Effector memory CD4-positive, alpha-beta T cell (primary cell): ENCODE measurements at places on chromosomes 2 and 18.

- no peaks in the 10 kb centered on the region for H3K36me3 ChIP-seq
- H3K4me3 ChIP-seq = no peak overlapping the region
- no peak overlapping the region for H3K27ac ChIP-seq
- H3K4me1 ChIP-seq = no peaks in the 10 kb centered on the region
- DNase-seq = no peak
These were observed 239.4 kb upstream of the TANK start for GRCh38 chr2:160920791-160921303.

DNA sequence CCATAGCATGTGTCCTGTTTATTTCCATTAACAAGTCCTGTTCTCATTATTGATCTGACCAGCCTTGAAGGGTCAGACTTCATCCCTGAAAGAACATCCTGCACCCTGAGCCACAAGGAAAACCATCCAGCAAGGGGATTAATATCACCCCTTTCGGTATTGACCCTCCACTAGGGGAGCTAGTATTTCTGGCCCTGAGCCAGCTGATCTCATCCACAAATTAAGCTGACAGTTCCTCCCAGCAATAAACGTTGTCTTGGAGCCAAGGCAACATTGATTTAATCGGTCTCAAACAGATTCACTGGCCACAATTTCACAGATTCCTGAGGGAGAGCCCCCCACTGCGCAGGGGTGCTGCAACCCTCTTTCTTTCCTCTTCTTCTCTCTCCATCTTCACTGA lies 353.1 kb upstream of the FANCL start:
- no peaks in the 10 kb centered on the region for H3K27me3 ChIP-seq
- no peaks in the 10 kb centered on the region for H3K4me1 ChIP-seq
- H3K27ac ChIP-seq = no peak overlapping the region
- H3K36me3 ChIP-seq = no peaks in the 10 kb centered on the region
- H3K4me3 ChIP-seq = no peak overlapping the region
- DNase-seq = no peak

DNA sequence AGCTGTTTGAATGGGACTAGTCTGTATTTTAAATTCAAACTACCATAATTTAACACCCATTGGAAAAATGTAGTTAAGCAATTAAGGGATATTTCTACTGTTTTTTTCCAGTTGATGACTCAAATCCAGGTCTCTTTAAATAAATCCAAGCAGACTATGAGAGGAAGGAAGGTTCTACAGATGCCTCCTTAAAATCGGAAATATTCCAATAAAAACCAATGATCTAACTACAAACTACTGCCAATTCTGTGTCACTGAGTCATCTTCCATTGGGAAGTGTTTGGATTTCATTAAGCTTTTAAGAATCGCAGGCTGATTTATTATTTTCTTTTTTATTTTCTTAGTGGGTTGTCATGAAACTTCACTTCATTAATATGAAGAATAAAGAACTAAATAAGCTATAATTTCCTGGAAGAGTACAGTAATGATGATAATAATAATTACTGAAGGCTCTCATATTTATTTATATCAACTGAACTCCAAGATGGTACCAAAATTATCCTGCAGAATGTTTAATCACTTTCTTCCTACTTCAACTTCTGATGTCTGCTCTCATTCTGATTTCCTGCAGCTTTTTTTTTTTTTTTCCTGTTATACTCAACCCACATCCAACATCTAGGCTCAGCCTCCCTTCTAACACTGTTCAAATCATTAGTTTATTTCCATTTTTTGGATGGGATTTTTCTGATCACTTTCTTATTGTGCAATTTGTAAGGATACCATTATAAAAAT lies 166.3 kb upstream of the FN1 start:
- DNase-seq = no peak
- no peaks in the 10 kb centered on the region for H3K4me1 ChIP-seq
- no peak overlapping the region for H3K4me3 ChIP-seq
- no peaks in the 10 kb centered on the region for H3K36me3 ChIP-seq
- no peaks in the 10 kb centered on the region for H3K27me3 ChIP-seq

DNA sequence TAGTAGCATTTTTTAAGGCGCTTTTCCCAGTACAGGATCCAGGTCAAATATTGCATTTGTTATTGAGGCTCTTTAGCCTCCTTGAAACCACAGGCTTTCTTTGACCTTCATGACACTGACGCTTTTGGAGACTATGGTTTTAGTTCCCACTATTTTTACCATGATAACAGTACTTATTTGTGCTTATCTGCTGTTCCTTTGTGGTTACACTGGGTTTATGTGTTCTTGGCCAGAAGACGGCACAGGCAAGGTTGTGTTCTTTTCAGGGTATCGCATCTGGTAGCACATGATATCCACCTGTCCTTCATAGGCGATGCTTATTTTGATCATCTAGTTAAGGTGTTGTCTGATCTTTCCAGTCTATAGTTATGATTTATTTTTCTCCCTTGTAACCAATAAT lies 16.8 kb upstream of the MBOAT2 start:
- H3K4me3 ChIP-seq = no peak overlapping the region
- no peaks in the 10 kb centered on the region for H3K4me1 ChIP-seq
- no peak for DNase-seq
- H3K36me3 ChIP-seq = no peaks in the 10 kb centered on the region

GRCh38 chr18:22872900-22873537 lies 60.1 kb upstream of the RBBP8 start:
- DNase-seq = no peak
- no peak overlapping the region for H3K4me3 ChIP-seq
- no peaks in the 10 kb centered on the region for H3K27me3 ChIP-seq
- H3K27ac ChIP-seq = no peak overlapping the region
- H3K4me1 ChIP-seq = no peaks in the 10 kb centered on the region
- no peaks in the 10 kb centered on the region for H3K36me3 ChIP-seq

DNA sequence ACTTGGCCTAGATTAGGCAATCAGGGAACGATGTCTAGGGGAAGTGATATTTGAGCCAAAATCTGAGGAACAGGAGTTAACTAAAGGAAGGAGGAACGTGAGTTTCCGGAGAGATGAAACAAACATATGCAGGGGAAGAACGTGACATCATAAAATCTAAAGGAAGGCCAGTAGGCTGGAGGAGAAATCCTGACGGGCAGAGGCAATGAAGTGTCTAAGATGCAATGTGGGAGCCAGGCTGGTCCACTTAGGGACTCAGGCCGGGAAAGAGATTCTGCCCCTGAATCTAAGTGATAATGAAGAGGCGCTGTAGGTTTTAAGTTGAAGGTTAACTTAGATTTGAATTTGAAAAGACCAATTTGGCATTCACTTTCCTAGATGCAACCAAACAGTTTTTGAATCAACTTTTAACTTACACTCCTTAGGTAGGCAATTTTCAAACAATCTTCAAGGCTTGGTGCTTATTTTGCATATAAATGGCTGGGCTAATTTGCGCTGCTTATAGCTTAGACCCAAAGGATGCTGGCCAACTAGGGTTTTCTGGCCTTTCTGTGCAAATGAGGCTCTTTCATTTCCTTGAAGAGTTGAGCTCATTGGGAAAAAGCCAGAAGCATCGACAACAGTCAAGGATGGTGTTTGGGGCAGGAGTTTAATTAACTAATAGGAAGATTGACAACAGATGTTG lies 221.7 kb downstream of the SOX11 start:
- no peaks in the 10 kb centered on the region for H3K36me3 ChIP-seq
- no peak overlapping the region for H3K27ac ChIP-seq
- no peaks in the 10 kb centered on the region for H3K27me3 ChIP-seq
- no peak for DNase-seq
- no peak overlapping the region for H3K4me3 ChIP-seq
- no peaks in the 10 kb centered on the region for H3K4me1 ChIP-seq

DNA sequence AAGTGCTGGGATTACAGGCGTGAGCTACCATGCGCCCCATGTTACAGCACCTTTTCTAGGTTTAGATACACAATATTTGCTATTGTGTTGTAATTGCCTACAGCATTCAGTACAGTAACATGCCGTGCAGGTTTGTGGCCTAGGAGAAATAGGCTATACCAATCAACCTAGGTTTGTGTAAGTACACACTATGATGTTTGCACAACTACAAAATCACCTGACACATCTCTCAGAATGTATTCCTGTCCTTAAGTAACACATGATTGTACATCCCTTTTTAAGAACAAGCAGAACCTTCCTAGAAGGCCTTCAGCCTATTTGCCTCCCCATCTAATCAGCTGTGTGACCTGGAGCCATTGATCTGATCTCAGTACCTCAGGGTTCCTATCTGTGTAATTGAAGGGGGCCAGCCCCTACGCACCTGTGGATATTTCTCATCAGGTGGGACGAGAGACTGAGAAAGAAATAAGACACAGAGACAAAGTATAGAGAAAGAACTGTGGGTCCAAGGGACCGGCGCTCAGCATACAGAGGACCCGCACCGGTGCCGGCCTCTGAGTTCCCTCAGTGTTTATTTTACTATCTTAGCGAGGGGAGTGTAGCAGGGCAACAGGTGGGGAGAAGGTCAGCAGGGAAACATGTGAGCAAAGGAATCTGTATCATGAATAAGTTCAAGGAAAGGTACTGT lies 18.7 kb upstream of the TMBIM1 start:
- H3K4me1 ChIP-seq = peaks cover 8% of the 10 kb centered on the region
- no peaks in the 10 kb centered on the region for H3K27me3 ChIP-seq
- no peak for DNase-seq
- no peaks in the 10 kb centered on the region for H3K36me3 ChIP-seq
- H3K4me3 ChIP-seq = no peak overlapping the region
- H3K27ac ChIP-seq = no peak overlapping the region

- no peak for DNase-seq
- H3K36me3 ChIP-seq = no peaks in the 10 kb centered on the region
- H3K27me3 ChIP-seq = no peaks in the 10 kb centered on the region
- H3K4me1 ChIP-seq = no peaks in the 10 kb centered on the region
These were observed 163.6 kb upstream of the ACAA2 start for GRCh38 chr18:49976795-49977560.

DNA sequence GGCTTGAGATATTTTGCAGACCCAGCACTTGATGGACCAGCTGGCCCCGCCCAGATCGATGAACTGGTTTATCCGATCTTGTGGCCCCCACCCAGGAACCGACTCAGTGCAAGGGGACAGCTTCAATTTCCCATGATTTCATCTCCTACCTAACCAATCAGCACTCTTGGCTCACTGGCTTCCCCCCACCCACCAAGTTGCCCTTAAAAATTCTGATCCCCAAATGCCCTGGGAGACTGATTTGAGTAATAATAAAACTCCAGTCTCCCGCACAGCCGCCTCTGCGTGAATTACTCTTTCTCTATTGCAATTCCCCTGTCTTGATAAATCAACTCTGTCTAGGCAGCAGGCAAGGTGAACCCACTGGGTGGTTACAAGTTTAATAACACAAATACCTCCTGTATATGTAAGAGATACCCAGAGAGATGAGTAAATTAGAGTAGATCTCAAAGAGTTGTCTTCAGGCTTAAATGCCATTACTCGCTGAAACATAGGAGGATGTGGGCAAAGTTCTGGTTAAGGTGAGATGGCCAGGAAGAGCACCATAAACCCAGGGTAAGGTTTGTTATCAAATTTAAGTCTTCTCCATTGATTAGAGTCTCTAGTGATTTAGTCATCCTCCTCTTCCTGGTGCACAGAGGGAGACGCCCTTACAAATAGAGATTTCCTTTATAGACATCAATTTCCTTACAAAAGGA lies 222.8 kb downstream of the ARL4C start:
- no peaks in the 10 kb centered on the region for H3K36me3 ChIP-seq
- no peak overlapping the region for H3K4me3 ChIP-seq
- H3K4me1 ChIP-seq = peaks cover 20% of the 10 kb centered on the region
- no peak for DNase-seq
- no peak overlapping the region for H3K27ac ChIP-seq
- no peaks in the 10 kb centered on the region for H3K27me3 ChIP-seq

GRCh38 chr2:172278667-172279066 lies 148.7 kb upstream of the ITGA6 start:
- H3K4me3 ChIP-seq = no peak overlapping the region
- no peaks in the 10 kb centered on the region for H3K4me1 ChIP-seq
- no peak for DNase-seq
- no peaks in the 10 kb centered on the region for H3K36me3 ChIP-seq

DNA sequence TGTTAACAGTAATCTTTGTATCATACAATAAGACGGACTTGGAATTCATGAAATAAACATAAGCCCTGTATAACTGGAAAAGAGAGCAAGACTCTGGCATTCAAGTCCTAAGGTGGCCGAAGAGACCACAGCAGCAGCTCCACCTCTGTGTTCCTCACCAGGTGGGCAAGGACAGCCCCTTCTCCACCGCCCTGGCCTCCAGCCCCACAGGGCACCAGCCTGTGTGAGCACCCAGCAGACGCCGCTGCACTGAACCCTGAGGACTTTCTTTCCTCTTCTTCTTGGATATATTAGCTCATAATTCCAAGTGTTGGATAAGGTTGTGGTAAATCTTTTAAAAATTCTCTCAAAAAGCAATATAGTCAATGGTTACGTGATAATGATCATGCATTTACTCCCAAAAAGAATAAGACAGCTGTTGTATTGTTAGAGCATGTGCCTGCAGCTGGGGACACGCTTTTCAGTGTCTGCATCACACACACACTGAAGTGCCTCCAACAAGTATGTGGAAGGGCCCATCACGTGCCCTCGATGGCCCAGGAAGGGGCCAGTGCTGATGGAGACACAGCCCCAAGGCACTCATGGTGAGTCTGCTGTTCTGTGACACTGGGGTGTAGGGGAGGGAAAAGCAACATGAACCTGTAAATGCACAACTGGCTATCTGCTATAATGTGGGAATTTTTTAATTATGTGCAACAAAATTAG lies 26.8 kb downstream of the FAM178B start:
- H3K36me3 ChIP-seq = no peaks in the 10 kb centered on the region
- no peak for DNase-seq
- no peaks in the 10 kb centered on the region for H3K27me3 ChIP-seq
- H3K4me1 ChIP-seq = peaks cover 42% of the 10 kb centered on the region

GRCh38 chr2:100513650-100514049 lies 43.4 kb downstream of the NMS start:
- DNase-seq = no peak
- no peak overlapping the region for H3K27ac ChIP-seq
- no peaks in the 10 kb centered on the region for H3K4me1 ChIP-seq
- H3K4me3 ChIP-seq = no peak overlapping the region
- no peaks in the 10 kb centered on the region for H3K36me3 ChIP-seq

DNA sequence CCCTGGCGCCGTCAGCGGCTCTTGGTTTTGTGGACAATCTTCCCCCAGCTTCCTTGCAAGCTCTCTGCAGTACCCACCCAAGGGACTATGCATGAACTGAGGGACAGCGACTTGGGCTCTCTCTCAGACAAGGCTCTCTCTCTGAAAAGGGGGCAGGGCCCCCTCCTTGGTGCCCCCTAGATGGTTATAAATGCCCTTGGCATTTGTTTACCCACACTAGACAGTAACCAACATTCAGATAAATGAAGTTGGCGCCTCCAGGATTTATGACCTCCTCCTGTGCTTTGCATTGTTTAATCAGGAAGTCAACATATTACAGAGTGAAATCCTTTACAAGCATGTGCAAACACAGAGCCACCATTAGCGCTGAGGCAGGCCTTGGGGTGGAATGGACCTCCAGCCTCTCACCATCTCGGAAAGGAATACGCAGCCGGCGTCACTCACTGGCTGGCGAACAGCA lies 547.4 kb upstream of the ID2 start:
- no peaks in the 10 kb centered on the region for H3K4me1 ChIP-seq
- no peak overlapping the region for H3K4me3 ChIP-seq
- no peaks in the 10 kb centered on the region for H3K36me3 ChIP-seq
- H3K27ac ChIP-seq = no peak overlapping the region
- no peaks in the 10 kb centered on the region for H3K27me3 ChIP-seq
- no peak for DNase-seq
